ENCODE measurements at places on chromosomes 16 and 17.

GRCh38 chr16:88812513-88813268, 963 bp upstream of the APRT start:
- no peak for DNase-seq

- no peak for DNase-seq
Measured at GRCh38 chr17:3935825-3936355, 19.6 kb upstream of the P2RX1 start.

DNA sequence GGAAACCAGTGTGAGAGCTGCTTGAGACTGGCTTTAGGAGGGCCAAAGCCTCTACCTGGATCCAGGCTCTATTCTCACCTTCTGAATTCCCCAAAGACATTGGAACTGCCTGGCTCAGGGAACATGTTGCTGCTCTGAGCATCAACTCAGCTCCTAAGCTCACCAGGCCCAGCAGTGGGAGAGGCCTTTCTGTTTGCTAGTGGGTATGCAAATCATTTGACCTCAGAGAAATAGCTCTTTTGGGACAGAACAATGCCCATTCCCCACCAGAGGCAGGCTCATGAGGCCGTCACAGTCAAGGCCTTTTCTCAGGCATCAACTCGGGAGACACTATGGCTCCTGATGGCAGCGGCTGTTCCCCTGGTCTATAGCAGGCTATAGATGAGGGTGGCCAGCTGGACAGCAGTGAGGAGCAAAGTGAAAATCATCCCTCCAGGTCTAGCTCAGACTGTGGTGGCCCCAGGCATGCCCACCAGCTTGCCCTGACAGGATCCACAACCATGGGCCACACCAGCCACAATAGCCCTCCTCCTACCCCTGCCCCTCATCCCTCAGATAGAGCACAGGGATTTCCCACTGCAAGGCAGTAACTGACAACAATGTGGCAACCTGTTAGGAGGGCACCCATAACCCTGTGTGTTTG, 30.4 kb upstream of the GFOD2 start:
- DNase-seq: no peak

DNA sequence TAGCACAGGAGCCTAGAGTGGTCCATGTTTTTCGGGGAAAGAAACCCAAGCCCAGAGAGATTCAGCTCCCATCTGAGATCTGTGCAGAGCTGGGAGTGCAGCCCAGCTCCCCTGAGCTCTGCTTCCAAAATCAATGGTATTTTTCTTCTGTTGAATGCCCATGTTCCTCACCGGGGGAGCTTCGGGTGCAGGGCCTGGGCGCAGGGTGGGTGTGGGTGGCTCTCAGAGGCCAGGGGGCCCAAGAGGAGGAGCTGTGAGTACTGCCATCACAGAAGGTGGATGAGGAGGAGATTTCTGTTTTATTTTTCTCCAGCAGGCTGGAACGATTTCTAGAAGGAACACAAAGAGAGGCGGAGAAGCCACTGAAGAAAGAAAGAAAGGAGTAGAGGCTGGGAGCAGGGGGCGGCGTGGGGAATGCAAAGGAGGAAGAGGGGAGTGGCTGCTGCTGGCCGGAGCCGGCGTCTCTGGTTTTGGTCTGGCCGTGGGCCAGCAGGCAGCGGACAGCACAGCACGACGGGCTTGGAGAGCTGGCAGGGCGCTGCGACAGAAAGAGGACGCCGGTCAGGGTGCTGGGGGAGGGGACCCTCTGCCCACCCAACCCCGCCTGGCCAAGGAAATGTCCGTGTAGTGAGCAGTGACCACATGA, 76.2 kb upstream of the KSR1 start:
- no peak for DNase-seq

- DNase-seq: no peak
Measured at GRCh38 chr16:56615353-56615752, 7.0 kb downstream of the MT2A start.

- no peak for DNase-seq
Measured at GRCh38 chr17:59627274-59627673, 7.6 kb downstream of the CLTC start.

DNA sequence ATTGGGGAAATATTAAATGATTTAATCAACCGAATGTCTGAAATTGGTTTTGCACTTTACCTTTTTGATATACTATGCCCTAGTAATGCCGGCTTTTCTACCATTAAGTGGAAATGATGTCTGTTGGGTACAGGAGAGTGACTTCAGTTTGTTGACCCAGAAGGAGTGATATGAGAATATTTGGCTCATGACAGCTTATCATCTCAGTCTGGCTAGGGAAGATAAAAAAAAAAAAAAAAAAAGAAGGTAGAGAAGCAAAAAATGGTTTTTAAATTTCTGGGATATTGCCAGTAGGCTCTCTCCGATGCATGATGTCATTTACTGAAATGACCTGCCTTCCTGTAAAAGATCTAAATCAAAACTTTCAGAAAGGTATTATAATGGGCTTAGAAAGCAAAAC, 69.0 kb downstream of the CNTNAP4 start:
- no peak for DNase-seq

DNA sequence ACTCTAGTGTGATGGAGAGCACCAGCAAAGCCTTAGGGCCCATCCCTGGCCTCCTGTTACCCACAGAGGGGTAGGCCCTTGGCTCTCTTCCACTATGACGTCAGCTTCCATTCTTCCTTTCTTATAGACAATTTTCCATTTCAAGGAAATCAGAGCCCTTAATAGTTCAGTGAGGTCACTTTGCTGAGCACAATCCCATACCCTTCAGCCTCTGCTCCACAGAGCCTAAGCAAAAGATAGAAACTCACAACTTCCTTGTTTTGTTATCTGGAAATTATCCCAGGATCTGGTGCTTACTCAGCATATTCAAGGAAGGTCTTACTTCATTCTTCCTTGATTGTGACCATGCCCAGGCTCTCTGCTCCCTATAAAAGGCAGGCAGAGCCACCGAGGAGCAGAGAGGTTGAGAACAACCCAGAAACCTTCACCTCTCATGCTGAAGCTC, at the start of gene CCL8:
CCL8 (plus strand) TSS at position 397 of the 445 bp plus-strand sequence. CDS start 67 bp downstream, outside the sequence.
- DNase-seq: no peak
